HCT116 (cell line): ENCODE measurements at places on chromosomes 16 and 17.

DNA sequence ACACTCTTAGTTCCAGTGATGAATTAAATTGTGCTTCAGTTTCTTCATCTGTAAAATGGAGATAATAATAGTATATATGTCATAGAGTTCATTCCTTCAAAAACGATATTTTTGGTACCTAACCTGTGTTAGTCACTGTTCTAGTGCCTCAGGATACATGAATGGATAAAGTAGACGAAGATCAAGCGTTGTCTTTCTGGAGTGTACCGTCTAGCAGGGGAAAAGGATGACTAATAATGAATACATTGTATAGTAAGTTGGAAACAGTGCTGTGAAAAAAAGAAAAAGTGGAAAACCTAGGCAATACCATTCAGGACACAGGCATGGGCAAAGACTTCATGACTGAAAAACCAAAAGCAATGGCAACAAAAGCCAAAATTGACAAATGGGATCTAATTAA lies 8.6 kb downstream of the KRT10 start:
- no peak for DNase-seq

DNA sequence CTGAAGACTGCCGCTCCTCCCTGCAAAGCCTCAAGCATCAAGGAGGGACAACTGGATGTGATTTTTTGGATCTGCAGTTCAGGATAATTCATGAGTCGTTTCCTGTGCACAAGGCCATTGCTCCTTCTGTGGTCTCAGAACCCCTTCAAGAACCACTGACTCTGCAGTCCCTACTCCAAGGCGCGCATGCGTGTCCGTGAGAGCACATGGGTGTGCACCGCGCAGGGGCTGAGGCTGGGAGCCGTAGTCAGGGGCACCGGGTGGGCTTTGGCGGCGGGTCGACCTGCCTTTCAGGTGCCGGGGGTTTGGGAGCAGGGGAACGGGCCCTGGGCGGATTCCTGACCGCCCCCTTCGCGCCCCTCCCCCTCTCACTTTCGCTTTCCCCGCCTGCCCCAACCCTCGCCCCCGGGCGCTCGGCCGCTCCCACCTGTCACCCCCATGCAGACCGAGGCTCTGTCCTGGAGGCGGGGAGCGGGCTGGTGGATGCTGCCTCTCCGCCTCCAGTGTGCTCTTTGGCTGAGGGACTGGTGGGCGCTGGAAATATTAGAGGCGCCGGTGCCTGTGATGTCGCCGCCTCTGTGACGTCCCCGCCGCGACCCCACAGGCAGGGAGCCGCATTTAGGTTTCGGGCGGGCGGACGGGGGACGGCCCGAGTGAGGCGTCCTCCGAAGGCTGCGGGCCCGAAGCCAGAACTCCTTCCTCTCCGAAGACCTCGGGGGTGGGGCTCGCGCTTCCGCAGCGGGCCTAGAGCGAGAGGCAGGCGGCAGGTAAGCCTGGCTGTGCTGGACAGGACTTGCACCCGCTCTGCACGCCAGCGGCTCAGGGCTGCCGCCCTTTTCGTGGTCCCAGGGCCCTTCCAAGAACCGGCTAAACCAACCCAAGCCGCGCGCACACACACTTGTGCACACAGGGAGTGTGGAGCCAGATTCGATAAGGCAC lies at the start of gene SPATA32:
TSS of gene SPATA32 (minus strand) at position 518 of the 939 bp plus-strand sequence. CDS start at position 440, 78 bp downstream.
- no peak for DNase-seq

DNA sequence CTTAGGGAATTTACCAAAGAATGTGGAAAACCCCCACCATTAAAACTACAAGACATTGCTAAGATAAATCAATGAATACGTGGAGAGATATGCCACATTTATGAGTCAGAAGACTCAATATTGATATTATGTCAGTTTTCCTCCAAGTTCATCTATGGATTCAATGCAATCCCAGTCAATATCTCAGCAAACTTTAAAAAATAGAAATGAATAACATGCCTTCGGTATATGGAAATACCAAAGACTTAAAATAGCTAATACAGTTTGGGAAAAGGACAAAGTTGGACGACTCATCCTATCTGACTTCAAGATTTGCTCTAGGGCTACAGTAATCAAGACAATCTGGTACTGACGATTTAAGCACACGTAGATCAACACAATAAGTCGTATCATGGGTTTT lies 31.2 kb downstream of the PIK3R5 start:
- DNase-seq, result no peak

DNA sequence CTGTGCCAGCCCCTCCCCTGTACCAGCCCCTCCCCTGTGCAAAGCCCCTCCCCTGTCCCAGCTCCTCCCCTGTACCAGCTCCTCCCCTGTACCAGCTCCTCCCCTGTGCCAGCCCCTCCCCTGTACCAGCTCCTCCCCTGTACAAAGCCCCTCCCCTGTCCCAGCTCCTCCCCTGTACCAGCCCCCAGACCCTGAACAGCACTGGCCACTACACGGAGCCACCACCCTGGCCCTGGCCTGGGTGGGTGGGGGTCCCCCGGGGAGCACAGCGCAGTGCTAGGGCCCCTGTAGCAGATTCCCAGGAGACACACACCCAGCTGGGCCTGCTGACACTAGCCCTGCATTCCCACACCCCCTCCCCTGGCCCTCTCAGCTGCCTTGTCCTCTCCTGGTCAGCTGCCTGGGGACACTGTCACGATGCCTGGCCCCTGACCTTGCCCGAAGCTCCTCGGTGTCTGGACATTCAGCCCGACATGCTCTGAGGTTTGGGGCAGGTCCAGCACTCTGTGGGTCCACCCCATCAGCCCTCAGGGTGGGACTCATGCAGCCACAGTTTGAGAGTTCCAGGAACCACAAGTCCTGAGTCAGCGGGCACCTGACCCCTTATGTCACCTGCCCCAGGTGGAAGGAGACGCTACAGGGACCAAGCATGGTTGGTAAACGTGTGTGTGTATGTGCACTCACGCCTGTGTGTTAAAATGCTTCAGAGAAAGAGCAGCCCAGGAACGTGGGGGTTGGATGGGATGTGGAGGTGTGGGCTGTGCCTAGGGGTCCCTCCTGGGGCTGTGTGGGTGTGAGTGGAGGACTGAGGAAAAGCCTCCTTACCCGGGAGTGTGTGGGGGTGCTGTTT lies 114.2 kb downstream of the METRNL start:
- DNase-seq, result no peak

GRCh38 chr17:17164676-17165075 lies 41.5 kb downstream of the PLD6 start:
- no peak for DNase-seq

- DNase-seq, result no peak
Observed at GRCh38 chr17:38872671-38873385, 3.0 kb downstream of the LASP1 start.

- DNase-seq, result no peak
Observed at GRCh38 chr17:62744259-62744658, 63.9 kb downstream of the MARCHF10 start.

GRCh38 chr17:8397636-8398035 lies at the start of gene RNF222:
RNF222 (minus strand) TSS chr17:8397827; CDS start chr17:8393461, 4,366 bp downstream.
- DNase-seq, result no peak

GRCh38 chr16:51450909-51451308 lies 299.8 kb upstream of the SALL1 start:
- no peak for DNase-seq

DNA sequence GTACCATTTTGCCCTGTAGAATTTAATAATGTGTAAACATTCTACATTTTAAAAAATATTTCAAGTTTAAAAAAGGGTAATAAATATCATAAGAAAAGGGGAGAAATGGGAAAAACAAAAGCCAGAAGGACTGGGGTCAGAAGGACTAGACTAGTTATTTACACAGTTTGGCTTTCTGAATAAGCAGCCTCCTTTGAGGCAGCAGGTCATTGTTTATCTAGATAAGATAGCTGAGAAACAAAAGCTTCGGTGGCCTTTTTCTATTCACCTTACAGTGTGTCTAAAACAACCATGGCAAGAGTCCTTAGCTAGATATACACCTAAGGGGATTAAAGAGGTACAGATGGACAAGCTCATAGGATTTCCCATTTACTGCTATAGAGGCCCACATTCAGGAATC lies 396.5 kb upstream of the PMFBP1 start:
- DNase-seq, result no peak

DNA sequence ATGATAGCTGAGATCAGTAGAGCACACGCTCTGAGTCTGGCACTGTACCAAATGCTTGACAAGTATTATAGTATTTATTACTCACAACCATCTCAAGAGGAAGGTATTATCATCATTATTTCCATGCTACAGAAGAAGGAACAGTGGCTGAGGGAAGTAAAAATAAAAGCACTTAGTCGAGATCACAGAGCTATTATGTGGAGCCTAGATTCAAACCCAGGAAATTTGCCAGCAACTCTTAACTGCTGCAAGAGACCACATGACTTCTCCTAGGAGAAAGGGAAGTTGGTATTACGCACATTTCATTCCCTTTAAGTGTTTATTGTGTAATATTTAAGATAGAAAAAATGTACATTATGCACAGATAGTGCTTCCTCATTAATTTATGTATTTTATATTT lies 1.0 kb upstream of the RHOT1 start:
- no peak for DNase-seq

DNA sequence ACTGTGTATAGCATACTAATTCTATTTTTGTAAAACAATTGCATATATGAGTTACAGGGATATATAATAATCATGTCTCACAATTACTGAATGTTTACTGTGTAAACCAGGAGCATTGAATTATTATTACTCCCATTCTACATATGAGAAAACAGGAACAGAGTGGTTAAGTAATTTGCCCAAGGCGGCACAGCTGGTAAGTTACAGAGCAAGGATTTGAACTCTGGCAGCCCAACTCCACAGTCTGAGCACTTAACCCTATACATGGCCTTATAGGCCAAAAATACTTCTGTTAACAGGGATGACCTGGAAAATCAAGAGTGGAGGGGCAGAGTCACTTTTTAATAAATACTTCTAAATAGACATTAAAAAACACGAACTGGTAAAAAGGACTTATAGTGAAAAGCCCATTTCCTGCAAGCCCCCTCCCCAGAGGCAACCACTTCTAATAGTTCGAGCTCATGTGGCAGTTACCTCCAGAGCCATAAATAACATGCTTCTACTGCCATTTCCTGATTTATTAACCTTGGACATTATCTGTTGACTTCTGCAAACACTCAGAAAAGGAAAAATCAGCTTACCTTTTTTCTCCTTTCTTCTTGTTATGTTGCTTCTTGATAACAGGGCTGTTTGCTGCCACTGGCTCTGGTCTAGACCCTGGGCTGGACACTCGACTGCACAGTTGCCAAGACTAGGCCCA lies 22.1 kb upstream of the ADGRG1 start:
- no peak for DNase-seq

GRCh38 chr17:2122641-2123302 lies 67.9 kb downstream of the HIC1 start:
- DNase-seq, result no peak

GRCh38 chr16:410516-411178 lies 9.0 kb downstream of the DECR2 start:
- no peak for DNase-seq
